ENCODE measurements at places on chromosomes 4 and X. TPM values are rescaled to one million over a fixed set of nuclear protein-coding genes. Genes with fewer than 3 reads are reported as not detected.

CPZ gene
- polyA plus RNA-seq: 6.0 TPM

DNA sequence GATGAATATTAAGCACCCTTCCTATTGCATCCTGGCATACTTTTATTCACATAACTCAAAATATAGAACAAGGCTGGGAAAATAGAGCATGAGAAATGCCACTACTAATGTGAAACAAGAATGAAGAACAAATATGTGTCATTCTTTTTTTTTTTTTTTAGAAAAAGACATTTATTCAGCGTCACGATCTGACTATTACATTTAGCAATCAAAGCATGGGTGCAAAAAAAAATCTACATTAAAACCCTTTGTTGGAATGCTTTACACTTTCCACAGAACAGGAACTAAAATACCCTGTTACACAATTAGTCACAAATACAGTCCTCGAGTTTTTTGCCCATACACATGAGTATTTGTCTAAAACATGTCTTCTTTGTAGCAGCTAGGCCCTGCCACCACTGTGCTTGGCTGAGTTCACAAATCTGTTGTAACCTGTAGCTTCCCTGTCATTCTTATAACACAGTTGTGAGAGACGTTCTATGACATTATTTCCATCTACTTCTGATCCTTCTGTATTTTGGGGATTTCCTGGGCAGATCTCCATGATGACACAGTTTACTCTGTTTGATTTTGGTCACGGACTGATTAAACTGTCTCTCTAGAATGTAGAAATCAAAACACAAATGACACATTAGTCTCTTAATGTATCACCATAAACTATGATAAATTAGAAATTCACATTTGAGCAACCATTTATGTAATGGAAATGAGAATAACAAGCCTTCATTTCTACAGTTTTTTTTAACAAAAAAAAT lies 9.4 kb upstream of the TET2 start:
- DNase-seq: no peak

CT45A5 gene
- polyA plus RNA-seq: 0.31 TPM

DNA sequence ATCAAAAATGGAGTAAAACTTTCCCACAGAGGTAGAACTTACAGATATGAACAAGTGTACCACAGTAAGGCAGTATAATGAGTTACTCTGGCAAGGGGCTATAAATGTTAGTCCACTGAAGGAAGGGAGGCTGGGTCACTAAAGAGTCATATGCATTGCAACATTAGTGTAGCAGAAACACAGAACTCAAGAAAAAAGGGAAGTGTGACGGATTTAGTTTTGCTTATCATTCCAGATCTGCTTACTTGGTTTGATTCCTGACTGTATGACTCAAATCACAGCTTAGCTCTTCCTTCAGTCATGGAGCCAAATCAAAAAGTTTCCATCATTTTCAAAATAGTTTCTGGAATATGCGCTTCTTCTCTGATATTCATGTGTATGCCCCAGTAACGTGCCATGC lies 148.7 kb downstream of the FSTL5 start:
- no peak for DNase-seq

DNA sequence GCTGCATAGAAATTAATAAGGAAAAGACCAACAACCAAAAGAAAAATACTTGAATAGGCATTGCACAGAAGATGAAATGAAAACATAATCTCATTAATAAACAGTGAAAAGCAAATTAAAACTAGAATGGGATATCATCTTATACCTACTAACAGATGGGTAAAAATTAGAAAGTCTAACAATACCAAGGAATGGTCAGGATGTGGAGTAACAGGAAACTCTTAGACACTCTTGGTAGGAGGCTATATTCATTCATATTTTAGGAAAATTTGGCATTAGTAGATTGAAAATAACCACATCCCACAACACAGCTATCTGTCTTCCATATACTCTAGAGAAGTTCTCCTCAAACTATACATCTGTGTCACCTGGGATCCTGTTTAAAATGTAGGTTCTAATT lies 36.3 kb downstream of the SEC24B start:
- no peak for DNase-seq

PHF8 gene
- 14.7 TPM for polyA plus RNA-seq

DNA sequence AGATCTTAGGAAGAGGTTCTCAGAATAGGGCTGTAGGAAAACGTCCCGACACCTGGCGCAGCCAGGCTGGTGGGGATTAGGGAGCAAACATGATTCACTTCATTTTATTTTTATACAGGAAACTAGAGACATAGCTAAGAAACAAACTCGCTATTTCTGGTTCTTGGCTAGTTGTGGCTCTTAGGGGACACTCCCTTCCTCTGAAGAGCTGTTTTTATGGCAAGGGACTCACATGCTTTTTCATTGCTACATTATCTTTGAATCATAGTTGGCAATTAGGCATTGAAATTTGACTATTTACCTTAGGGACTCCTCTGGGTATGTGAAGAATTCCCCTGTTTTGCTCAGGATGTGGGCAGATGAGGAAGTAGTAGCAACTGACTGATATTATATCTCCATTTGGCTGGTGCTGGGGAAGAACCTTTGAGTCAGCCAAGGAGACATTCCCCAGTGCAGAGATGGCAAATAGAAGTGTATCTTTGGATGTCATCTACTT lies 174.5 kb downstream of the SMIM20 start:
- peak; percentile 66 for DNase-seq

LRCH2 gene
- polyA plus RNA-seq: 3.8 TPM

TCP11X2 gene
- not detected for polyA plus RNA-seq

GRCh38 chr4:65391814-65392213 lies 278.5 kb downstream of the EPHA5 start:
- DNase-seq: no peak

DNA sequence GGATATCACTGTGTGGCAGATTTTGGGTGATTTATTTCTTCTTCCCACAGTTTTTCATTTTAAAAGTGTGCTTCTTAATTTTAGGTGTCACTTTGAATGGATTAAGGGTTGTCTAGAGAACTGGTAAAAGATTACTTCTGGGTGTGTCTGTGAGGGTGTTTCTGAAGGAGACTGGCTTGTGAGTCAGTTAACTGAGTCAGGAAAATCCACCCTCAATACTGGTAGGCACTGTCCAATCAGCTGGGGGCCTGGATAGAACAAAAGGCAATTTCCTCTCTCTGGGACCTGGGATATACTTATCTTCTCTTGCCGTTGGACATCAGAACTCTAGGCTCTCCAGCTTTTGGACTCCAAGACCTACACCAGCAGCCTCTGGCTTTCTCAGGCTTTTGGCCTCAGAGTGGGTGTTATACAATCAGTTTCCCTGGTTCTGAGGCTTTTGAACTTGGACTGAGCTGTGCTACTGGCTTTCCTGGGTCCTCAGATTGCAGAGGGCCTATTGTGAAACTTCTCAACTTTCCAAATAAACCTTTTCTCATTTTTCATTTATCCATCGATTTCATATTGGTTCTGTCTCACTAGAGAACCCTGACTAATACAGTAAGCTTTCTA lies 413.1 kb downstream of the GBA3 start:
- DNase-seq: no peak

USO1 gene
- 173 TPM for polyA plus RNA-seq

PABPC1L2A gene
- polyA plus RNA-seq: not detected

PRICKLE3 gene
- 4.3 TPM for polyA plus RNA-seq

GRCh38 chr4:93982255-93982654 lies 153.7 kb downstream of the ATOH1 start:
- no peak for DNase-seq

C4orf51 gene
- polyA plus RNA-seq: not detected

DNA sequence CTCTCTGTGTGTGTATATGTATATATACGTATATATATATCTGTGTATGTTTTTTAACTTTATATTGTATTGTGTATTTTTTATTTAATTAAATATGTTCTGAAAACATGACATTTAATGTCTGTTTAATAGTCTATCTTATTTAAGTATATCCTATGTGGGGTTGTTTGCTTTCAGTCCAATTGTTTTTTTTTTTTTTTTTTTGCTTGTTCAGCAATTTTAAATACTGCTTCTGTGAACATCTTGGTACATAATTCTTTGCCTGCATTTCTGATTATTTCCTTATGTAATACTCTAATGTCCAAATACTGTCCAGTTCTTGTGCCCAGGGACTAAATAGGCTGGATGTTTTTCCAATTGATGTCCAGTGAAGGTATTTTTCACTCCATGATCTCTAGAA lies 45.1 kb upstream of the MAD2L1 start:
- DNase-seq: no peak

DNA sequence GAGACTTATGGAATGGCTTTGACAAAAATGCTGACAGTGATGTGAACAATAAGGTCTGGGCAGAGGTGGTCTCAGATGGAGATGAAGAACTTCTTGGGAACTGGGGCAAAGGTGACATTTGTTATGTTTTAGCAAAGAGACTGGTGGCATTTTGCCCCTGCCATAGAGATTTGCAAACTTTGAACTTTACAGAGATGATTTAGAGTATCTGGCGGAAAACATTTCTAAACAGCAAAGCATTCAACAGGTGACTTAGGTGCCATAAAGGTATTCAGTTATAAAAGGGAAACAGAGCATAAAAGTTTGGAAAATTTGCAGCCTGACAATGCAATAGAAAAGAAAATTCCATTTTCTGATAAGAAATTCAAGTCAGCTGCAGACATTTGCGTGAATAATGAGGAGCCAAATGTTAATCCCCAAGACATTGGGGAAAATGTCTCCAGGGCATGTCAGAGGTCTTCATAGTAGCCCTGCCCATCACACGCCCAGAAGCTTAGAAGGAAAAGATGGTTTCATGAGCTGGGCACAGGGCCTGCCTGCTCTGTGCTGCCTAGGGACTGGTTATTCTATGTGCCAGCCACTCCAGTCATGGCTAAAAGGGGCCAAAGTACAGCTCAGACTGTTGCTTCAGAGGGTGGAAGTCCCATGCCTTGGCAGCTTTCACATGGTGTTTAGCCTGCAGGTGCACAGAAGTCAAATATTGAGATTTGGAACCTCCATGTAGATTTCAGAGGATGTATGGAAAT lies 782.2 kb downstream of the TRAM1L1 start:
- DNase-seq: no peak

DNA sequence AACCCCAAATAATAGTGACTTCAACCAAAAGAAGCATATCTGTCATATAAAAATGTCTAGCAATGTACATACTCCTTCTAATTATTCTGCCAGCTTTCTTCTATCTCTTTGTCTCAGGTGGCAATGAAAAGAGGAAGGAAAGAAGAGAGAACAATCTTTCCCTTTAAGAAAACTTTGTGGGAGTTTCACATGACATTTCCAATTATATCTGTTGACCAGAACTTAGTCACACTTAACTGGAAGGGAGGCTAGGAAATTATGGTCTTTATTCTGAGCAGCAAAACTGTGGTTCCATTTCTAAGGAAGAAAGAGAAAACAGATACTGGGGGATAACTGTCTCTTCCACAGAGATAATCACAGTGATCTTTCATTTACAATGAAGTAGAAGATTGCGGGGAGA lies 12.9 kb upstream of the MAOA start:
- DNase-seq: no peak

DNA sequence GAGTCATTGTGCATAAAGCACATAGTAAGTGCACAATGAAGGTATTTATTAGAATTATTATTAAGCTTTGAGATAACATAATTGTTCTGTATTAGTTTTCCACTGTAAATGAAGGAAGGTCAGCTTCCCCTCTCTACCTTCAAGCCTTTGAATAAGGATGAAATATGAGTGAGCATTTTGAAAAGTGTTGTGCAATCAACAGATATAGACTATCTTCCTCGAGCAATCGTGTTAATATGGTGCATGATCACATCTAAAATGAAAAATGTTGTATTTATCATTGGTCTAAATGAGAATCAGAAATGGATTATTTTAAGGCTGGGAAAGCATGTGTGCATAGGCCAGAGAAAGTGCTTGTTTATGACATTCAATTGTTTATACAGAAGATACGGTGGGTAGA lies 1474.6 kb upstream of the TENM3 start:
- no peak for DNase-seq

GRCh38 chr4:168839758-168840391 lies 170.2 kb downstream of the CBR4 start:
- no peak for DNase-seq

TMEM131L gene
- 61.1 TPM for polyA plus RNA-seq

ZXDB gene
- 5.3 TPM for polyA plus RNA-seq

POU4F2 gene
- polyA plus RNA-seq: not detected

Data from hindlimb muscle (tissue), 1 donor.